ENCODE measurements at places on chromosomes 6 and 20. TPM values are rescaled to one million over a fixed set of nuclear protein-coding genes. Genes with fewer than 3 reads are reported as not detected.

The TAGAP gene
- 4.5 TPM for total RNA-seq

The DAAM2 gene
- total RNA-seq = 32.2 TPM

The SKIC2 gene
- total RNA-seq = 23.3 TPM

The CGAS gene
- total RNA-seq = 4.9 TPM

The ADGRB3 gene
- total RNA-seq = 3.3 TPM

The GPSM3 gene
- total RNA-seq = 4.1 TPM

The MATN4 gene
- total RNA-seq = 0.99 TPM

The TMEM74B gene
- 2.5 TPM for total RNA-seq

The MCM3 gene
- 40.9 TPM for total RNA-seq

The KCNQ5 gene
- total RNA-seq = 0.39 TPM

The DEFB132 gene
- not detected for total RNA-seq

The DNPH1 gene
- 26.3 TPM for total RNA-seq

The C6orf62 gene
- total RNA-seq = 45.5 TPM

The UNC5CL gene
- 0.30 TPM for total RNA-seq

The PTCRA gene
- not detected for total RNA-seq

The FLRT3 gene
- total RNA-seq = 50.4 TPM

The CLPSL2 gene
- total RNA-seq = not detected

The CD109 gene
- total RNA-seq = 55.0 TPM

The NKAPL gene
- 0.79 TPM for total RNA-seq

The BPIFB2 gene
- total RNA-seq = not detected

The SLC17A1 gene
- not detected for total RNA-seq

The OOEP gene
- total RNA-seq = not detected

The PLA2G7 gene
- total RNA-seq = 2.0 TPM

The PKIB gene
- total RNA-seq = 4.4 TPM

The TMEM200A gene
- 9.3 TPM for total RNA-seq

The NCOA7 gene
- 30.8 TPM for total RNA-seq

The NOX3 gene
- total RNA-seq = not detected

The RING1 gene
- 18.8 TPM for total RNA-seq

The ELOVL2 gene
- 0.59 TPM for total RNA-seq

The CASP8AP2 gene
- total RNA-seq = 18.8 TPM

The KIFC1 gene
- 9.5 TPM for total RNA-seq

The OGFRL1 gene
- total RNA-seq = 20.7 TPM

The IL17A gene
- not detected for total RNA-seq

The JAG1 gene
- 133 TPM for total RNA-seq

The GMEB2 gene
- total RNA-seq = 6.4 TPM

The CPXM1 gene
- total RNA-seq = 30.5 TPM

The GRM1 gene
- total RNA-seq = 0.10 TPM

The ARMH2 gene
- not detected for total RNA-seq

The HTR1E gene
- total RNA-seq = not detected

The PNPLA1 gene
- total RNA-seq = 4.2 TPM

The RTN4IP1 gene
- 4.1 TPM for total RNA-seq

The PRL gene
- 0.39 TPM for total RNA-seq

The TREM1 gene
- total RNA-seq = 1.6 TPM

The C20orf141 gene
- total RNA-seq = not detected

The HAO1 gene
- total RNA-seq = not detected

The PMEPA1 gene
- 11.7 TPM for total RNA-seq

The HLA-DOA gene
- 2.3 TPM for total RNA-seq

The TSPO2 gene
- total RNA-seq = 0.79 TPM

The MLIP gene
- 11.5 TPM for total RNA-seq

The HMGA1 gene
- 38.5 TPM for total RNA-seq

The KCTD20 gene
- 75.7 TPM for total RNA-seq

The VGLL2 gene
- 2.8 TPM for total RNA-seq

All from skin of body (tissue), 3 donors.